ENCODE measurements at places on chromosomes 5 and 9.
A peak's percentile ranks its signal among the peaks of the same experiment; 100 is the strongest.

- DNase-seq: no peak
Measured at GRCh38 chr9:19619221-19619620, 169.6 kb downstream of the SLC24A2 start.

DNA sequence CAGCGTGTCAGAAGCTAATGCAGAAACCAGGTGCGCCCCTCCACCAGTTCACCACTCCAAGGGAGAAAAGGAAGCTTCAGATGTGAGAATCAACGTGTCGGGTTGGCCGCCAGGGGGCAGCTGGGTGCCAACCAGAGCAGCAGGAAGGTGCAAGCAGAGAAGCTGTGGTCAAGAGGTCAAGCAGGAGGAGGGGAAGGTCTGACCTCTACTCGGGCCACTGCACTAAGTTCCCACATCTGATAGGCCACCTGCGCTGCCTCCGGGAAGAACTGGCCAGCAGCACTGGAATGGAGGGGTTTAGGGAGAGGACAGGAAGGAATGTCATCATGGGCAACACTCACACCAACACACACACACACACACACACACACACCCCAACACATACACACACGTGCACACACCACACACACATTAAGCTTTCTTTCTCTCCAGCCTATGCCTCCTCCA is 31.4 kb downstream of the ANXA6 start:
- peak; percentile 57 for DNase-seq

DNA sequence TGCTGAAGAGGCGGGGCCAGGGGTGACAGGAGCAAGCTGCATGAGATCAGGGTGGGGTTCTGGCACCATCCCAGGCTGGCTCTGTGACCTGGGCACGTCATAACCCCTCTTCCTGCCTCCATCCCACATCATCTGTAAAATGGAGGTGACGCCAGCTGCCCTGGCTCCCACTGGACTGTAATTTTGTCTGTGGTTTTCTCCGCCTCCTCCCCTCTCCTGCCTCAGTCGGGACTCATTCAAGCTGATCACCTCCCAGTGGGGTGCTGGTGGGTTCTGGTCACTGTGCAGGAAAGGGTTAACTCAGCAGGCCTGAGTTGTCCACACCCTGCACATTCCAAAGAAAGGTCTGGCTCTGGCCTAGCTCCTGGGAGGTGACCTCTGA is 128.2 kb downstream of the RXRA start:
- no peak for DNase-seq

DNA sequence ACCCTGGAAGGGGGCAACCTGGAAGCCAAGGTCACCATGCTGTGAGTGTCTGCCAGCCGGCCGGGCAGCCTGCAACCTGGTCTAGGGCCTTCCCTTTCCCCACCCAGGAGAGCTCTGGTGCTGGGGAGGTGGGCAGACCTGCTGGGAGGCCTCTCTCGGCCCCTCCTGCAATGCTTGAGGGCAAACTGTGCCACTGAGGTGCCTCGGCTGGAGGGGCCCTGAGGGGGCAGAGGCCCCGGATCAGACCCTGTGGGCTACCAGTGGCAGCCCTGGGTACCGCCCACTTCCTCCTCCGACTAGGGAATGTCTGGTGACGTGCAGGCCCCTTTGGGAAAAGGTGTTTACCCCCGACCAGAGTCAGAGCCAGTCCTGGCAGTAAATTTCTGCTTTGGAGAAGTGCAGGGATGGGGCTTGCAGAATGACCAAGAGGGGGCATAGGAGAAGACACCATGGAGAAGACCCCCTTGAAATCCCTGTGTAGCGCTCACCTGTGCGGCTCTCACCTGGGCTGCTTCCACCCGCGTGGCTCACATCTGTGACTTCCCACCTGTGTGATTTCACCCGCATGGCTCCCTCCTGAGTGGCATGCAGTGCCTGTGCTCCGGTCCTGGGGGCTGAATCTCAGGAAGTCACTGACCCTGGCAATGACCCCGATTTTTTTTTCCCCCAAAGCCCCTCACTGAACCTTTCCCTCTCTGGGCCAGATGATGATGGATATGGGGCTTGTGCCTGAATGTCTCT is 1.1 kb downstream of the LCN1 start:
- no peak for DNase-seq

GRCh38 chr5:78235289-78235688 is 59.2 kb downstream of the AP3B1 start:
- no peak for DNase-seq

DNA sequence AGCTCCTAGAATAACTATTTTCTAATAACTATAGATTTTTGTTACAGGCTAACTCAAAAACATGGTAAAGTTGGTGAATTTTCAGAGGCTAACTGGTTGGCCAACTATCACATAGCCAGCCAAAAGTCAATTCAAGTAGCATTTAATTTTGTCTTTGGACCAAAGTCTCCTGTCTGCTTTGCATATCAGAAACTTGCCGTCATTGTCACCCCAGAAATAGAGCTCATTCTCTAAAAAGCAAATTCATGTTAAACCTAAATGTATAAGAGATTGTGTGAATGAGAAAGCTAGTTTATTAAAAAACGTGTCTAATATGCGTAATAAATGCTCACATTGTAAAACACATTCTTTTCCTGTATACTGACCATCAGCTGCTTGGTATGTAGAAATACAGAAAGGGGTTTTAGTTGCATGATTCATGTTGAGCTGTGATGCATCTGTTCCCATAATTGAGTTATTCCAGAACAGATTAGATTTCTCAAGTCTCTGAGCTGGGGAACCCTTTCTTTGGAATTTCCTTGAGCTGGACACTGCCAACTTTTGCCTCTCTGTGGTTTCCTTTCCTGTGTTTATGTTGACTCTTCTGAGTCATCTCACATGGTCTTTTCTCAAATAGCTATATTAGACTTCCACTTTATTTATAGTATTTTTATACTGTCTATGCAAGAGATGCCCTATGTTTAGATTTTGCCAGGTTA is 7.3 kb downstream of the SRFBP1 start:
- no peak for DNase-seq

- no peak for DNase-seq
Measured at GRCh38 chr5:112227911-112228631, 191.0 kb downstream of the EPB41L4A start.

DNA sequence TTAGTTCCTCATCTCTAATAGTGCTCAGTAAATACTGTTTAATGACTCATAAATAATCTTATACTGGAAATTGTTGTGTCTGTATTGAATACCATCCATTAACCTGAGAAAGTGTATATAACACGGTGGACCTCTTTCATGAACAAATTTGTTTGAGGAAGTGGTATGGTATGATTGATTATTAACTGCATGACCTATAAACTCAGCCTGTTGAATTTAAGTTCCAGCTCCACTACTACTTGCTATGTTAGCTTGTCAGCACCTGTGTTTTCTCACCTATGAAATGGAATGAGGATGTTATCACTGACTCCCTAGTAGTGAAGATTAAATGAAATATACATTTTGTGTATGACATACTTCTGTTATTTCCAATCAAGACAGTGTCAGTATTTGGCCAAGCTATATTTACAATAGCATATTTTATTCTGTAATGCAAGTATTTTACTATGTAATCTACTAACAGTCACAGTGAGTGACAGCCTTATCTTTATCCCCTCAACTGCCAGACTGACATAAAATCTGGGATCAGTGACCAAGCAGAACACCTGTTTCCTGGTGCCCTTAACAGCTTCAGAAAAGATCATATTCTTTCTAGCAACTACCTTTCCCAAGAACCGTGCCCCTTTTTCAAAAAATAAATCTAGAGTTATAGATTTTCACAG is 77.3 kb upstream of the ITGA1 start:
- no peak for DNase-seq
